Ovary (tissue), 10 donors: ENCODE measurements at places on chromosomes 2 and 18. TPM values are rescaled to one million over a fixed set of nuclear protein-coding genes. Genes with fewer than 3 reads are reported as not detected.

GRCh38 chr2:192749611-192750200 lies 555.0 kb upstream of the TMEFF2 start:
- no peaks in the 10 kb centered on the region for H3K36me3 ChIP-seq
- no peak for DNase-seq
- H3K27ac ChIP-seq, result no peak overlapping the region
- H3K4me3 ChIP-seq, result no peak overlapping the region
- no peaks in the 10 kb centered on the region for H3K27me3 ChIP-seq

DNA sequence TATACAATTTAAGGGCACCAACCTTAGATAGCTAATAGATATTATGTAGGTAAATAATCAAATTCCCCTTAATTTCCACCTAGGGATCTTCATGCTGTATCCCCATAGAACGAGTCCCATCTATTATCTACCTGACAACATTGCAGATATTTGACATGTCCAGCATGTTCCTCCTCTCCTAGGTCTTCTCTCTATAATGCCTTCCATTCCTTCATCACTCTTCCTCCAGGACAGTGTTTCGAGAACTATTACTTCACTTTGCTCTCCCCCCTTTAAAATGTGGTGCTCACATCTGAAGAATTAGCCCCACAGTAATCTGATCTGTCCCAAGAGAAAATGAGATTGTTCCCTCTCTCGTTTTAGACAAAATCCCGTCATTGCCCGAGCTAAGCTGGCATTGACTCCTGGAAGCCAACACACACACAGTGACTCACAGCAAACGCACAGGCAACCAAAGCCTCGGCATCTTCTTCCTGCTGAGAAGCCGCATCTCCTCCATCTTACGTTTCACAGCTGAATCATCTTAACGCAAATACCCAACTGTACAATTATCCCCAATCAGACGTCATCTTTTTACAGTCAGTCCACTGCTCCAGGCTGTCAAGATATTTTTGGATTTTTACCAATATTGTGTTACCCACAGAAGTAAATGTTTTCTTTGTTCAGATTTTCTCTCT lies 162.9 kb upstream of the AGAP1 start:
- H3K36me3 ChIP-seq, result no peaks in the 10 kb centered on the region
- no peaks in the 10 kb centered on the region for H3K4me1 ChIP-seq
- no peak overlapping the region for H3K27ac ChIP-seq
- H3K27me3 ChIP-seq, result no peaks in the 10 kb centered on the region
- DNase-seq, result no peak

NCKAP5 gene
- 1.8 TPM for total RNA-seq

DNA sequence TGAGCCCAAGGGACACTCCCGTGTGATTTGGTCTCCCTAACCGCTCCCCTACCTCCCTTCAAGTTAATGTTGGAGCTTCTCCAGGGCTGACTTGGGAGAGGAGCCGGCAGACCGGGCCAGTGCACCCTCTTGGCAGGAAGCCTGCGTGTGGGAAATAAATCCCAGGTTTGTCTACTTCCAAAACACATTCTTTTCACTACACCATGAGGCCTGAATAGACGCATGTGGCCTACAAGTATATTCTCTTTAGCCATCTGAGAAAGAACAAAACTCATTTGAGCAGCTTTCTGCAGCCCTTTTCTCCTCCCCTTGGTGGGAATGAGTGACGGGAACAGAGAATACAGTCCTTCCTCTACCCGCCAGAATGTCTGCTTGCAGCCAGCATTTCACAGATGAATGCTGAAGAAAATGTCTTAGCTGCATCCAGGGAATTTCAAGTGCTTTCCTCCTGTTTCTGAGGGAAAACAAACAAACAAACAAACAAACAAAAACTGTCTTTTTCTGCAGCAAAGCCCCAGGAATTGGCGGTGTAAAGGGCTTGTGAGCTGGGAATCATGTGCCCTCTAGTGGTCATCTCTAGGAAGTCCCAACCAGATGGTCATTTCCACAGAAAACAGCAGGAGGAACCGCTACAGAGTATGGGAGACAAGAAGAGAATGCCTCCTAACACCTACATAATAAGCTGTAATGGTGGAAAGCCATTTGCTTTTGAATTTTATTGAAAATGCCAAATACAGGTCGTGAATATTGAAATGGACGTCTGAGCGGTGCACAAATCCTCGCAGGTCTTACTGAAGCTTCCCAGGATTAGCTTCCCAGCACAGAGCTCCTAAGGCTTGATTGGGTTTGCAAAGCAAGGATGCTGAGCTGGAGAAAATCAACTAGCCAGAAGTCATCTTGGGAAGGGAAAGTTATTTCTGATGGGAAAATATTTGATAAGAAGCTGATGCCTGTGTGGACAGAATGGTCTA lies 41.2 kb upstream of the DAPL1 start:
- H3K36me3 ChIP-seq, result no peaks in the 10 kb centered on the region
- peaks cover 4% of the 10 kb centered on the region for H3K4me1 ChIP-seq
- H3K27ac ChIP-seq, result no peak overlapping the region
- H3K27me3 ChIP-seq, result no peaks in the 10 kb centered on the region

CACNB4 gene
- 1.0 TPM for total RNA-seq

- no peaks in the 10 kb centered on the region for H3K27me3 ChIP-seq
- H3K36me3 ChIP-seq, result no peaks in the 10 kb centered on the region
- no peak for DNase-seq
- H3K4me3 ChIP-seq, result no peak overlapping the region
- H3K4me1 ChIP-seq, result no peaks in the 10 kb centered on the region
Measured at GRCh38 chr18:72180689-72181088, 363.5 kb downstream of the CBLN2 start.

- no peaks in the 10 kb centered on the region for H3K27me3 ChIP-seq
- no peak overlapping the region for H3K4me3 ChIP-seq
- no peaks in the 10 kb centered on the region for H3K36me3 ChIP-seq
- no peak overlapping the region for H3K27ac ChIP-seq
- H3K4me1 ChIP-seq, result peaks cover 1% of the 10 kb centered on the region
Measured at GRCh38 chr18:45111502-45111848, 430.8 kb downstream of the SETBP1 start.

- H3K36me3 ChIP-seq, result no peaks in the 10 kb centered on the region
- no peaks in the 10 kb centered on the region for H3K27me3 ChIP-seq
- H3K27ac ChIP-seq, result no peak overlapping the region
- H3K4me1 ChIP-seq, result no peaks in the 10 kb centered on the region
Measured at GRCh38 chr2:150222379-150222778, 265.1 kb downstream of the RND3 start.

DNA sequence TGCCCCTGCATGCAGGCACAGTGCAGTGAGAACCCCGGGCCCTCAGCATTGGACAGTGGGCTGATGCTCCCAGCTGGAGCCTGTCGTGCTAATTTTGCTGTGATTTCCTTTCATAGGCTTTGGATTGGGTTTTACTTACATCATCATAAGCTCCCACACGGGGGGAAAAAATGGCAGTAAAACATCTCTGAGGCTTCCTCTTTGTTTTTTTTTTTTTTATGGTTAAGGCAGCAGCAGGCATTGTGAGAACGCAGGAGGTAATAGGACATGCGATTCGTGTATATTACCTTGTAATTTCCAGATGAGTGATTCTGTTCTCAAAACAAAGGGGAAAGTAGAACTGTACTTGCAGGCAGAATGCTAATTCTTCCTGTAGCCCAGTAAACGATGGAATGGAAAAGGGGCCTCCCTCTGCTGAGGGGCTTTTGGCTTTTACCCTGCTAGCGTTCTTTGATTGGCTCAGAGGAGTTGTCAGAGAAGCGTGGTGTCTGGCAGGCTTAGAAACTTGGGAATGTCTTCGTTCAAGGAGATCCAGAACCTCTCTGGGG lies 89.7 kb downstream of the NPAS2 start:
- DNase-seq, result no peak
- H3K27me3 ChIP-seq, result no peaks in the 10 kb centered on the region
- no peaks in the 10 kb centered on the region for H3K36me3 ChIP-seq
- no peak overlapping the region for H3K27ac ChIP-seq
- no peaks in the 10 kb centered on the region for H3K4me1 ChIP-seq

CYP20A1 gene
- total RNA-seq, result 31.4 TPM

ANO7 gene
- 1.1 TPM for total RNA-seq

- H3K4me1 ChIP-seq, result no peaks in the 10 kb centered on the region
- no peak for DNase-seq
- no peak overlapping the region for H3K27ac ChIP-seq
- no peaks in the 10 kb centered on the region for H3K36me3 ChIP-seq
Measured at GRCh38 chr2:7567646-7568045, 650.4 kb downstream of the RNF144A start.

DNA sequence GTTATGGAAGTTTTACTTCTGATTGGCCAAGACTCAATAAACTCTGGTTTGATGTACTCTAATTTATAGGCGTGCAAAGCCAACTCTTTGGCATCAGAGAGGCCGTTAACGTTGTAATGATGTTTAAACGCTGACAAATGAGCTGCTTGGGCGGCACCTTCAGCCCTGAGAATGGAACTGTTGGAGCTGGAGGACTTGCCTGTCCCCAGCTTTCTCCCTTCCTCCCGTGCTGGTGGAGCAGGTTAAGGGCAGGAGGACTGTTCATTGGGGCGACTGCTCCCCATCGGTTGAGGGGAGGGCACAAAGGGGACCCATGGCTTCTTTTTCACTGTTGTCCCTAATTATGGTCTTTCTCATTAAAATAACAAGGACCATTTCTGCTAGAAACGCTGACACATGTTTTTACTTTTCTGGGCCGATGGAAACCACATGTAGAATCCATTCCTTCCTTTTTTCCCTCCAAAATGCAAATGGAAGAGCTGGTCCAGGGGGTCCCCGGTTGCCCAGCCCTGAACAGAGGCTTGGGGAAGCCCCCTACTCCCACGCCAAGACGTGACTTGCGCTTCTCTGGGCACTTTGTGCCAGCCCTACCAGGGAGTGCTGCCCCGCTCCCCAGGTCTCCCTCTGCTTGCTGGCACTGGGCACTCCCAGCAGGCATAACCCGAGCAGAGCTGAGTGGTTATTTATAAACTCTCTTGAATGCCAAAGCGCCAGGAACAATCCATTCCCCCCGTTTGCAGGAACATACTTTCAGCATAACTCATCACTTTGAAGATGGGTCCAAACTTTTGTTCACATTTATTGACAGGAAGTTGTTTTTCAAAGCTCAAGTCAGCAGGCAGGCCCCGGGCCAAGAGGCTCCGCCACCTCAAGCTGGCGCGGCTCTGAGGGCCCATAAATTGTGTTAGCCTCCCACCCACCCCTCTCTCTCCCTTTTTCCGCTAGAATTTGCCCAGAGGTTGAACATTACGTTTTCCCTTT lies 170.1 kb downstream of the ASB1 start:
- H3K27ac ChIP-seq, result no peak overlapping the region
- no peaks in the 10 kb centered on the region for H3K27me3 ChIP-seq
- peak; percentile 64 for DNase-seq
- H3K4me1 ChIP-seq, result peaks cover 8% of the 10 kb centered on the region

- H3K36me3 ChIP-seq, result no peaks in the 10 kb centered on the region
- DNase-seq, result no peak
- H3K4me3 ChIP-seq, result no peak overlapping the region
Measured at GRCh38 chr2:166171216-166171615, 43.4 kb upstream of the SCN1A start.

DNA sequence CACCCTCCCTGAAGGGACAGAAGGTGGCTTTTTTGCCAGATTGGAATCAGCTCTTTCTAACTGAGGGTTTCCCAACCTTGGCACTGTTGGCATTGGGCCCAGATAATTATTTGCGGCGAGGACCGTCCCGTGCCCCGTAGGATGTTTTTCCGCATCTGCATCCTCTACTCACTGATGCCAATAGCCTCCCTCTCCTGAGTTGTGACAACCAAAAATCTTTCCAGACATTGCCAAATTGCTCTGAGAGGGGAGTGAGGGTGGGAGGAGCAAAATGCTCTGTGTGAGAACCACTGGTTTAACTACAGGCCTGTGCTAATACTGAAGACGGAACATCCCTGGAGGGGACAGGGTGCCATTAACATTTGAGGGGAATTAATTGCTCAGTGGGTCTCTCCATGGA lies 33.6 kb upstream of the GLI2 start:
- H3K4me3 ChIP-seq, result no peak overlapping the region
- DNase-seq, result peak; percentile 13
- H3K36me3 ChIP-seq, result no peaks in the 10 kb centered on the region
- H3K27ac ChIP-seq, result no peak overlapping the region
- H3K4me1 ChIP-seq, result no peaks in the 10 kb centered on the region

FAM136A gene
- total RNA-seq, result 21.0 TPM

DNA sequence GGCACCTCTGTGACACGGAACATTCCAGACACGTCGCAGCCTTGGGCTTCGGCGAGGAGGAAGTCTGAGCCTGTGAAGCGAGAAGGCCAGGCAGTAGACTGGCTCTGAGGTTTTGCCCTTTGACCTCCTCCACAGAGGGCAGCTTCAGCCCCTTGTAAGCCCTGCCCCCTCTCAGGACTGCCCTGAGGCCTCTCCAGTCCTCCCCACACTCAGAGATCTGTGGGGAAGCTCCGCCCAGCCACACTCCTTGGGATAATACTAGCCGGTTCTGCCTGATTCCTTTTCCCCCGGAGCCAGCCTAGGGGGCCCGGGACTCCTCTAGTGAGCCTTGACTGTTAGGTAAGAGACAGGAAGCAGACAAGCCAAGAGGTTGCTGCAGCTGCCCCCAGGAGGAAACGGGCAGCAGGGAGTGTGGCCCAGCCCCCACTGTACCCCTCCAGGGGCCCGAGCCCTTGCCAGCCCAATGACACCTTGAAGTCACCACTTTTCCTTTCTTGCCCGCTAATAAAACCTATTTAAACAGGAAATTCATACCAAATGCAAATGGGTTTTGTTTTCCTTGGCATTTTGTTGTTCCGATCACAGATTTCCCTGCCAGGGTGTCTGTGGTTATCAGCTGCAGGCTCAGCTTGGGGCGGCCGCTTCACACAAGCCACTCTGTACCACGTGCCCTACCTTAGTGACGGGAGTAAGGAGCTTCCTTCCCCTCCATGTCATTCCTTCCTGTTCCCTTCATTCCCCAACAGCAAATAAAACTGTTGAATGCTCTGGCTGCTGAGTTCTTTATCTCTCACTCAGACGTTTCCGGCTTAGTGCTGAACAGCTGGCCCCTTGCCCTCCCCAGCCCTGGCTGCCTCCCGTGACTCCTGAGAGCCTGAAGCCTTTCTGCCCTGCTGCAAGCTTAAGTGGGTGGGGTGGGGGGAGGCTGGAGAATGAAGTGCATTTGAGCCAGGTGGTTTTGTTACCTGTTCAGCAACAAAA lies 124.7 kb downstream of the CABLES1 start:
- DNase-seq, result peak; percentile 71
- H3K36me3 ChIP-seq, result no peaks in the 10 kb centered on the region
- H3K27me3 ChIP-seq, result no peaks in the 10 kb centered on the region
- peak overlapping the region; percentile 78 for H3K27ac ChIP-seq
- H3K4me3 ChIP-seq, result peak overlapping the region; percentile 26
- peaks cover 12% of the 10 kb centered on the region for H3K4me1 ChIP-seq

NOL4 gene
- not detected for total RNA-seq

DNA sequence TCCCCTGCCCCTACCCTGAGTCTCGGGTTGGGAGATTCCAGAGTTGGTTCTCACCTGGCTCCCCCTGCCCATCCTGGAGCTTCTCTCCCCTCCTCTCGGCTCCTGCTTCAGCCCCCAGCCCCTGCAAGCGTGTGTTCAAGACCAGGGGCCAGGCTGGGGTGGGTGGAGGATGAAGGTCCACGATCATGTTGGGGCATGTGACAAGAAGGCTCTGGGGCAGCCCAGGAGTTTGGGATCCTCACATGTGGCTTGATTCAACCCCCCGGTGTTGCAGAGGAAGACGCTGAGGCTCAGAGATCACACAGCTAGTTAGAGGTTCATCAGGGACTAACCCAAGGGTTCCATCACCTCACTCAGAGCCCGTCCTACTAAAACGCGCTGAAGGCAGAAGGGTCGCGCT lies 14.2 kb upstream of the TUBB6 start:
- no peaks in the 10 kb centered on the region for H3K27me3 ChIP-seq
- no peak overlapping the region for H3K27ac ChIP-seq
- H3K36me3 ChIP-seq, result no peaks in the 10 kb centered on the region
- no peaks in the 10 kb centered on the region for H3K4me1 ChIP-seq
